ENCODE measurements at places on chromosomes 1 and 21. TPM values are rescaled to one million over a fixed set of nuclear protein-coding genes. Genes with fewer than 3 reads are reported as not detected.

SERINC2 gene
- 1.7 TPM for total RNA-seq

EDARADD gene
- total RNA-seq, result 2.5 TPM

PLEKHN1 gene
- total RNA-seq, result 0.25 TPM

SLC37A1 gene
- 7.2 TPM for total RNA-seq

DCST1 gene
- total RNA-seq, result not detected

EDN2 gene
- total RNA-seq, result not detected

FBLIM1 gene
- 70.9 TPM for total RNA-seq

AMY1A gene
- total RNA-seq, result not detected

STYXL2 gene
- total RNA-seq, result not detected

ZFP69 gene
- total RNA-seq, result 3.8 TPM

SELL gene
- total RNA-seq, result 0.79 TPM

C1orf216 gene
- 26.7 TPM for total RNA-seq

ANKRD65 gene
- total RNA-seq, result 0.40 TPM

TNNT2 gene
- not detected for total RNA-seq

LCE3D gene
- not detected for total RNA-seq

GBP7 gene
- total RNA-seq, result not detected

NBPF4 gene
- not detected for total RNA-seq

DPH5 gene
- total RNA-seq, result 22.7 TPM

NTMT2 gene
- total RNA-seq, result not detected

OR2L5 gene
- not detected for total RNA-seq

LENEP gene
- 0.99 TPM for total RNA-seq

CRP gene
- total RNA-seq, result not detected

FHAD1 gene
- total RNA-seq, result 0.13 TPM

PTPN22 gene
- total RNA-seq, result 1.1 TPM

All from aortic smooth muscle cell (primary cell).